ENCODE measurements at places on chromosomes 16 and 17.

DNA sequence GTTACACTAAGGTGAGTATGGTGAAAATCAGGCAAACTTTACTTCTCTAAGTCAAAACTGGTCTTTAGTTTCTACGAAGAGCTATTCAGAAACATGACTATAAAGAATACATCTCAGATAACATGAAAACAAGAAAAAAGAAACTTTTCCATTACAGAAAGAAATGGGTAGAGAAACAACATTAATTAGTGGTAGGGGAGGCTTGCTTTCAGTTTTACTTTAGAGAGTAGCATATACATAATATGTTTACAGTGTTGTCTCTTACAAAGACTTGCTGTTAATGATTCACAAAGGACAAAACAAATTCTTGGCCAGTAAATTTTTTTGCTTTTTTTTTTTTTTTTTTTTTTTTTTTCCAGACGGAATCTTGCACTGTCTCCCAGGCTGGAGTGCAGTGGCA lies 34.2 kb downstream of the CRLF3 start:
- DNase-seq, result peak; percentile 20

- DNase-seq, result no peak
These were observed 19.2 kb upstream of the SREBF1 start for GRCh38 chr17:17855976-17856375.

DNA sequence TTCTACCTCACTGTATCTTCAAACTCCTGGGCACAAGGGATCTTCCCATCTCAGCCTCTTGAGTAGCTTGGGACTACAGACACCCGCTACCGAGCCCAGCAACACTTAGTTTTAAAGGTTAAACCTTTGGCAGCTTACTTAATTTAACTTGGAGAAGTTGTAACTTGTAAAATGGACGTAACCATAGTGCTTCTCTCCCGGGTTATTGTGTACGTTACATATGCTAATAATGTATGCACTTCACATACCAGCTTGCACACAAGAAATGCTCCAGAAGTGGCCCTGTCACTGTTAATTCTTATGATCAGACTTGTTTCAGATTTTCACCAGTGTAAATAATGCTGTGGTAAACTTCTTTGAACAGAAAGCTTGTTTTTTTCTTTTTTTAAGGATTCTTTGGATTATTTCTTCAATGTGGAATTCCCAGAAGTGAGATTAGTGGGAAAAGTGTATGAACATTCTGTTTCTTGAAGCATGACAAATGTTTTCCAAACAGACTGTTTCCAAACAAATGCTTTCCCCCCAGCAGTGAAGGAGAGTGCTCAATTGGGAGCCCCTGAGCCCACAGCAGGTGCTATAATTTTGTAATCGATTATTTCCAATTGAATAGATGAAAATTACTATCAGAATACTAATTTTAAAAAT lies 61.5 kb downstream of the EPN2 start:
- no peak for DNase-seq

DNA sequence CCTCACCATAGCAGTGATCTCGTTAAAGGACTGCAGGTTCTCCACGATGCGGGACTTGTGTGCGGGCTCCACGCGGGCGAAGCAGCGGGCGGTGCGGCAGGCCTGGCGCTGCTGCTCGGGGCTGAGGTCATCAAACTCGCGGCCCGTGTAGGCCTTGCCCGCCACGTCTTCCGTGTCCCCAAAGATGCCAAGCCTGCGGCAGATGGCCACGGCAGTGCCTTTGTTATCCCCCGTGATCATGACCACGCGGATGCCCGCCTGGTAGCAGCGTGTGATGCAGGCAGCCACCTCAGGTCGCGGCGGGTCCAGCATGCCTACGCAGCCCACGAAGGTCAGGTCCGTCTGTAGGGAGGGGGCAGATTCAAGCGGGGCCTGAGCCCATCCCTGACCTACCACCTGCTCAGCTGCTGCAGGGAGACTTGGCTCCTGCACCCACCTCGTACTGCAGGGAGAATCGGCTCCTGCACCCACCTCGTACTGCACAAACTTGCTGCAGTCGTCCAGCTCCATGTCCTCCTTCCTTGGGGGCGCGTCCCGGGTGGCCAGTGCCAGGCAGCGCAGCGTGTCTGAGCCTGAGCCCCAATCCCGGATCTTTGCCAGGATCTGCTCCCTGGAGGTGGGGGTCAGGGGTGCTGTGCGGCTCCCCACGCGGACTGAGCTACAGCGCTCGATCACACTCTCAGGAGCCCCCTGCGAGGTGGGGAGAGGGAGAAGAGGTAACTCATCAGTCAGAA lies 23.1 kb downstream of the ATP2A3 start:
- DNase-seq, result no peak

GRCh38 chr16:50403491-50403890 lies 34.7 kb upstream of the BRD7 start:
- no peak for DNase-seq

GRCh38 chr17:19720631-19721426 lies 4.4 kb upstream of the SLC47A2 start:
- no peak for DNase-seq

DNA sequence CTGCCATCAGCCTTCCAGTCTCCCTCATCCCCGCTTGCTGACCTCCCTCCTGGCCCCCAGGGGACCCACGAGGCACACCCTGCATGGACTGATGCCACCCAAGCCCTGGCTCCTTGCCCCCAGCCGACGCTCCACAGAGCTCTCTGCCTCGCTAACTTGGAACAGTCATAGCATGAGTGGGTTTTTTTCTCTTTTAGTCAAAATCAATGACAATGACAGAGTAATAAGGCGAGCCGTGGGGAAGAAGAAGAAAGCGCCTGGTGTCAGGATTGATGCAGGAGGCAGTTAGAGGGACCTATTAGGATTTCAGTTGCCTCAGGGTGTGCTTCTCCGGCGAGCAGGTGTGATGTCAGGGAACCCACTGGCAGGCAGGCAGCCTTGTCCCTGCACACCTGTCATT lies 176.3 kb upstream of the TNRC6C start:
- no peak for DNase-seq

DNA sequence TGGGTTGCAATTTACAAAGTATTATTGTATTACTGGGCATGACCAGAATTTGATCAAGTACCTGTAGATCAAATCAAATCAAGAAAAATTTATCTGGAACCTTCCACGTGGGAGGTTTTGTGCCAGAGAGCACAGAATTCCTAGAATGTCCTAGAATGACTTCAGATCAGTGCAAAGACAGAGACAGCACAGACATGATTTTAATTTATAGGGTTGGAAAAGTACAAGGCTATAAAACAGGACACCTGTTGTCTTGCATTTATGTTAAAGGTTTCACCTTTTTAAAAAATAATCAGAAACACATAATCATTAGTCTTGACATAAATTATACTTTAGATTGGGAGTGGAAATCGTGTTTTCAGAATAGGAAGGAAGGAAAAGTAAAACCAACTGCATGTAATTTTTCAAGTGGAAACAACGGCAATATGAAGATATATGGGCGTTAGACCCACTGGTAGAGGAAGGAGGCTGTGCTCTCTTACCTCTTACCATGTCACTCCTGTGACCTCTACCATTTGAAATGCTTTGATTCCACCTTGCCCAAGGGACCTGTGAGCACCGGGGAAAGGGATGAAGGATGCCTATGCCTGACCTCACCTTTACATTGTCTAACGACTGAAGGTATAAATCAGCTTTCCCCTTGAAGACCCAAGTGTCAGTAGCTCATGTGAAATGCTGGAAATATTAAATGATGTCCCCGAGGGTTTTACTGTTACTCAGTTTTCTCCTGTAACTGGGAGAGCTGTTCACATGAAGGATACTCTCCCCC lies 100.4 kb downstream of the SNX11 start:
- no peak for DNase-seq

DNA sequence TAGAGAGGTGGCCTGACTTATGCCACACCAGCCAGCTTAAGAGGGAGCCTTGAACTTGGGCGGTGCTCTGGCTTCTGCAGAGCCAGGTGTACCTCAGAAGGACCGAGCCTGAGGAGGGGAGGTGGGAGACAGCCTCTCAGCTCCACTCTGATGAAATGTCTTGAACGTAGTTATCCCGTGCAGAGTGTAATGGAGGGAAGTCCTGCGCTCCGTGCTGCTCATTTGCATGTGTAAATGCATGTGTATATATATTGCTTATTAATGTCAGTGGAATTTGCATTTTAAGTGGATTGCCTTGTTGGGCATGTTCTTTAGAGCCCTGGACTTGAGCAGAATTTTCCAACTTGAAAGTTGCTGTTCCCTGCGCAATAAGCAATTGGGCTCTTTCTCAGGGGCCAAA lies 264.9 kb upstream of the SDK2 start:
- no peak for DNase-seq

- no peak for DNase-seq
These were observed 36.8 kb downstream of the ATP2C2 start for GRCh38 chr16:84404936-84405639.

DNA sequence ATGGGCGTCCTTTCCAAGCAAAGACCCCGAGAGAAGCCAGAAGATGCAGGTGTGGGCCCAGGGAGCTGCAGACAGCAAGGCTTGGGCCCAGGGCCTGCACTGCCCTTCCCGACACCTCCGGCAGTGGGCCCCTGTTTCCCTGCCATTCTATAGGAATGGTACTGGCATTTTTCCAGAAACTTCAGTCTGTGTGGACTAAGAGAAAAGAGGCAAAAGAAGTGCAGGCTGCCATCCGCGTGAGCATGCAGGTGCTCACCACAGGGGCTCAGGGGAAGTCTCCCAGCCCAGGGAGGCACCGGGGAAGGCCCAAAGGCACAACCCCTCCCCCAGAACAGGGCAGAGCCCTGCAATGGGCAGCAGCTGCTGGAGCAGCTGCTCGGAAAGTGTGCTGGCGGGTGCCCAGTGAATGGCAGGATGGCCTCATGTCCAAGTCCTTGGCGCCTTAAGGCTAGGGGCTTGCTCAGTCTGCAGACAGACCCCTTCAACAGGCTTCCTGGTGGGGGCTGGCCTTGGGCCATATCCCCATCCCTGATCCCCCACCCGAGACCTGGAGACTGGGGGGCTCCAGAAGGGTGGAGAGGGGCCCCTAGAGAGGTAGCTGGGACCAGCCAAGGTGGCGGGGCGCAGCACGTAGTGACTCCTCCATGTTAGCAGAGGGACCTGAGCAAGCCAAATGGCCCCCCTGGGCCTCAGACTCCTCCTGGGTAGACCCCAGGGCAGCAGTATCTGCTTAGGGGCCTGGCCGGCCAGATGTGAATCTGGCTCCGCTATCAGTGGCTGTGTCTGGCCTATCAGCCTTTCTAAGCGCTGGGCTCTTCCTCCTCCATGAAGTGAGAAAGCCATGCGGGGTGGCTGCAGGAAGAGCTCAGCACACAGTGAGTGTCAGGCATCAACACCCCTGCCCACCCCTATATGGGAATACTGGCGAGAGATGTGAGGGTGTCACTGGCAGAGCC lies 6.7 kb upstream of the TPPP3 start:
- DNase-seq, result no peak

DNA sequence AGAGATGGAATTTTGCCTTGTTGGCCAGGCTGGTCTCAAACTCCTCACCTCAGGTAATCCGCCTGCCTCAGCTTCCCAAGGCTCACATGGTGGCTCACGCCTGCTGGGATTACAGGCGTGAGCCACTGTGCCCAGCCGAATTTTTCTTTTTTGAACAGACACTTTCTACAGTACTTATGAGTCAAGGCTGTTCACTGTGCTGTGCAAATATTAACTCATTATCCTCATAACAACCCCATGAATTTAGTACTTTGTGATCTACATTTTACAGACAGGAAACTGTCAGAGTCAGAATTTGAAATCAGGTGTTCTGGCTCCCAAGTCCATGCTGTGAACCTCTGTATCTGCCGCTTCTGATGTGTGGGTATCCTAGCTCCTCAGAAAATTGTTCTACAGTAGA lies 25.7 kb upstream of the RASL10B start:
- DNase-seq, result no peak

DNA sequence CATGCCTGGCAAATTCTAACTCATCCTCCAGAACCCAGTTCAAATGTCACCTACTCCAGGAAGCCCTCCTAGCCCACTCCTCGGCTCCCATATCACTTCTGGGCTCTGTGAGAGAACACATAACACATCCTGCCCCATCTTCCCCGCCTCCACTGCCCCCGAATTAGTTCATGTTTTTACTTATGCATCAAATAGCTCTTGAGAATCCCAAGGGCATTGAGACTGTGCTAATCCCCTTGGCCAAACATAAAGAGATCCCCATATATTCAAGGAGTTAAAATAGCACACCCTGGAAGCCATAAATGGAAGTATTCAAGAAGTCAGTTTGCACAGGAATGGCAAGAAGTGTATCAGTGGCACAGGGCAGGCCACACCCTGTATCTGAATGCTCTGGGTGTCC lies 2.0 kb upstream of the CREBBP start:
- no peak for DNase-seq

- DNase-seq, result no peak
These were observed 3.2 kb downstream of the UBALD1 start for GRCh38 chr16:4611337-4612021.

GRCh38 chr17:82716203-82717010 lies at the start of gene FN3KRP:
TSS of gene FN3KRP (plus strand) at chr17:82716706. CDS start at chr17:82716756, 50 bp downstream.
- DNase-seq, result peak; percentile 77

GRCh38 chr17:59186850-59187249 lies 23.0 kb upstream of the SMG8 start:
- no peak for DNase-seq

GRCh38 chr16:34050787-34051320 lies 591.4 kb downstream of the TP53TG3F start:
- DNase-seq, result no peak

DNA sequence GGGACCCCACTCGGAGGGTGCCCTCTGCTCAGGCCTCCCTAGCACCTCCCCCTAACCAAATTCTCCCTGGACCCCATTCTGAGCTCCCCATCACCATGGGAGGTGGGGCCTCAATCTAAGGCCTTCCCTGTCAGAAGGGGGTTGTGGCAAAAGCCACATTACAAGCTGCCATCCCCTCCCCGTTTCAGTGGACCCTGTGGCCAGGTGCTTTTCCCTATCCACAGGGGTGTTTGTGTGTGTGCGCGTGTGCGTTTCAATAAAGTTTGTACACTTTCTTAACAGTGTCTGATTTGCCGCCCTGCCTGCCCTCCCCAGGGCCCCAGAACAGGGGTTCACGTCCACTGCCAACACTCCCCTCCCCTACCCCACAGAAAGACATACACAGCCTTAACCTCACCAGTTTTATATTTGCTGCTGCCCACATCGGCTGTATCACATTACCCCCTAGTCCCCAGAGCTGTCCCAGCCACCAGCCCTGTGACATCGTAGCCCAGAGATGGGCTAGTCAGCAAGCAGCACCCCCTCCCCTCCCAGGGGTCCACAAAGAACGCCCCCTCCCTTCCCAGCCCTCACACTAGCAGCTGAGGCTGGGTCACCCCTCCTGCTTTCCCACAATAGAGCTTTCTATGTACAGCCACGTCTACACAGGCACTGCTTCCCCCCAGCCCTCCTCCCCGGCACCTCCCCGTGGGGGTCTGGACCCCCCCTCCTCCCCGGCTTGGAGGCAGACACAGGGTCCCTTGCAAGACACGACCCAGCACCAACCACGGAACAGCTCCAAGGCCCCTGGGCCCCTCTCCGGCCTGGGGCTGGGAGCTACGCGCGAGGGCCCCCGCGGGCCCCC lies 7.9 kb downstream of the GRN start:
- DNase-seq, result no peak
